ENCODE measurements at places on chromosomes 13 and 19. TPM values are rescaled to one million over a fixed set of nuclear protein-coding genes. Genes with fewer than 3 reads are reported as not detected.

GRCh38 chr19:32195706-32196610 is 149.5 kb upstream of the ZNF507 start:
- DNase-seq = no peak

DNA sequence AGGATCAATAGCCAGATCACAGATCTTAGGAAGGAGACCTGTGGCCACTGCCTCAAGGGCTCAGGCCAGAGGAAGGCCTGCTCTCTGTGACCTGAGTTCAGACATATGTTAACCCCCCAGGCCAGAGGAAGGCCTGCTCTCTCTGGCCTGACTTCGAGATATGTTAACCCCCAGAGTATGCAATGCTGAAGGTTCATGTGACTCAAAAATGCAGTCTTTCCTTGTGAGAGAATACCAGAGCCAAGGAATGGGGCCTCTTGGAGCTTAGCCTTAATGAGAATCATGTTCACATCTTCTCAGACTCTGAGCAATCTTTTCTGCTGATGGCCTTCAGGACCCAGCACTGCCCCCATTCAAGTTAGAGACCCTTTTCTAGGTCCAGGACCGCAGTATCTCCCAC is 36.7 kb downstream of the MBNL2 start:
- DNase-seq = peak; percentile 53

DNA sequence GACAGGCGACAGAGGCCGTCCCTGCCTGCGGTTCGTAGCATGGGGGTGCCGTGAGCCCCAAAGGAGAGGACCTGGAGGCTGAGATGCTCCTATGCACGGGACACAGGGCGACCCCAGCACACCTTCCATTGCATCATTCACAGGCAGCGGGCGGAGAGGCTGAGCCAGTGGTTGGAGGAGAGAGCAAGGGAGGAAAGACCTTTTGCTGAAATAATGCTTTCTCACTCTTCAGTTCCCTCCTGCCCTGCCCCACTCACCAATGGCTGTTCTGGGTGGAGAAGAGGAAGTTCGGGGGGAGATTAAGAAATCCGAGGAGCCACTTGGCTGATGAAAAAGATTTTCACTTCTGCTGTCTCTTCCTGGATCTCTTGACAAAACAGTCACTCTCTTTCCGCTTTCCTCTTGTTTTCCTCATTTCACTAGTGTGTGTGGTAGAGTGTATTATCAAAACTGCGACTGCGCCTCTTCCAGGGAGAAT is at the start of gene NLRP12:
NLRP12 (minus strand) TSS at position 181 of the 478 bp plus-strand sequence; CDS start at position 41, 140 bp downstream.
- no peak for DNase-seq

- no peak for DNase-seq
These were observed 175.4 kb upstream of the RFC3 start for GRCh38 chr13:33642374-33643065.

GRCh38 chr13:34708566-34709313 is 233.3 kb upstream of the NBEA start:
- no peak for DNase-seq

GRCh38 chr19:39595950-39596349 is 6.4 kb upstream of the LGALS13 start:
- no peak for DNase-seq

GRCh38 chr19:38537071-38537936 is 80.4 kb downstream of the MAP4K1 start:
- no peak for DNase-seq

GRCh38 chr19:13985771-13986347 is 20.3 kb downstream of the RFX1 start:
- DNase-seq = no peak

- no peak for DNase-seq
These were observed 12.7 kb downstream of the SLC27A1 start for GRCh38 chr19:17482877-17483604.

DNA sequence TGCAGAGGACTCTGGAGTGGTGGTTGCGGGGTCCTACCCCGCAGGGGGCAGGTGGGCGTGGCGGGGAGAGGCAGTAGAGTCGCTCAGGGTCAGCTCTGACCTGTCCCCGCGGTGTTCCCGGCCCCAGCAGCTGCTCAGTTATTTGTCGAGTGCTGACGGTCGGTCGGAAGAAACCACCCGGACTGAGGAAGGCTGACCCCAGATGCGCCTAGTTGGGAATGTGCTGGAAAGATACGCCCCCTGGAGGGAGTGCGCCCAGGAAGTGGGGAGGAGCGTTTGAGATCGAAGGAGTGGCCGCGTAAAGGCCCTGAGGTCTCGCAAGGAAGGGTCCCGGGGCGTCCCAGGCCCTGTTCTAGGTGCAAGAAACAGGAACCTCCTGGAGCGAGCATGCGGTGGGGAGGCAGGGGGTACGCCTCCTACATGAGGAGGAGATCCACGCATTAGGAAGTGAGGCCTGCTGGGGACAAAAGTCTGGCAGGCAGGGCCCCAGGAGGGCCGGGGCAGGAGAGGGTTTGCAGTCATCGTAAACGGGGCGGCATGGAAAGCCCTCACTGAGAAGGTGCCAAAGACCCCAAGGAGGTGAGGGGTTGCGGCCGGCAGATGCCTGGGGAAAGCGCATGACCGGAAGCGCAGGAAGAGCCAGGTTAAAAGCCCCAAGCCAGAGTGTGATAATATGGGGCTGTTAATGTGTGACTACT is 9.2 kb downstream of the CCDC8 start:
- DNase-seq = no peak

DNA sequence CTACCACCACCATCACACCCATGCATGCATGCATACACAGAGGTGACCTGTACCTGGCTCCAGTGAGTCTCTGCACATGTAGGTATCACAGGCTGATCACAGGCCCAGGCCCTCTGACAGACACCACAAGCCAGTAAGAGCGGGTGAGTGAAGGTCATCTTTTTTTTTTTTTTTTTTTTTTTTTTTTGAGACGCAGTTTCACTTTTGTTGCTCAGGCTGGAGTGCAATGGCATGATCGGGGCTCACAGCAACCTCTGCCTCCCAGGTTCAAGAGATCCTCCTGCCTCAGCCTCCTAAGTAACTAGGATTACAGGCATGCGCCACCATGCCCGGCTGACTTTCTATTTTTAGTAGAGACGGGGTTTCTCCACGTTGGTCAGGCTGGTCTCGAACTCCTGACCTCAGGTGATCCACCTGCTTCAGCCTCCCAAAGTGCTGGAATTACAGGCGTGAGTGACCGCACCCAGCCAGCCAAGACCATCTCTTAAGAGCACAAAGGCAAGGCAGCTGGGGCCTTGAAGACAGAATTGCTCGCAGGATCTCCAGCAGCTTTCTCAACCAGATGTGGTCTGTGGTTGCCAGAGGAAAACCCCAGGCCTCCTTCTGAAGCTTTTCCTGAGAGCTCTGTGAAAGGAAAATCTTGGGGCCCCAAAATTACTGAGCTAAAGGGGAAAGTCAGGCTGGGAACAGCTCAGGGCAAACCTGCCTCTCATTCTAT is 3.2 kb upstream of the NKG7 start:
- peak; percentile 86 for DNase-seq

Gene STAP2
- 14.2 TPM for total RNA-seq

Gene CPAMD8
- total RNA-seq = 0.33 TPM

Gene MBD3L2
- total RNA-seq = not detected

Gene GARIN5A
- total RNA-seq = 0.21 TPM

Gene CRB3
- 0.26 TPM for total RNA-seq

Gene INSL3
- total RNA-seq = 8.7 TPM

Gene TIMM44
- total RNA-seq = 111 TPM

Gene ITGBL1
- total RNA-seq = not detected

Gene ZNF490
- 8.7 TPM for total RNA-seq

Gene URAD
- not detected for total RNA-seq

Gene LILRB4
- total RNA-seq = not detected
